AG10803 (cell line): ENCODE measurements at places on chromosomes 12 and 14.

GRCh38 chr12:96907671-96908422 lies 790 bp downstream of the NEDD1 start:
- DNase-seq = peak; percentile 26

- DNase-seq = no peak
Measured at GRCh38 chr12:108441549-108441948, 73.5 kb upstream of the FICD start.

- DNase-seq = no peak
Measured at GRCh38 chr14:55085060-55085660, 33.7 kb downstream of the MAPK1IP1L start.

DNA sequence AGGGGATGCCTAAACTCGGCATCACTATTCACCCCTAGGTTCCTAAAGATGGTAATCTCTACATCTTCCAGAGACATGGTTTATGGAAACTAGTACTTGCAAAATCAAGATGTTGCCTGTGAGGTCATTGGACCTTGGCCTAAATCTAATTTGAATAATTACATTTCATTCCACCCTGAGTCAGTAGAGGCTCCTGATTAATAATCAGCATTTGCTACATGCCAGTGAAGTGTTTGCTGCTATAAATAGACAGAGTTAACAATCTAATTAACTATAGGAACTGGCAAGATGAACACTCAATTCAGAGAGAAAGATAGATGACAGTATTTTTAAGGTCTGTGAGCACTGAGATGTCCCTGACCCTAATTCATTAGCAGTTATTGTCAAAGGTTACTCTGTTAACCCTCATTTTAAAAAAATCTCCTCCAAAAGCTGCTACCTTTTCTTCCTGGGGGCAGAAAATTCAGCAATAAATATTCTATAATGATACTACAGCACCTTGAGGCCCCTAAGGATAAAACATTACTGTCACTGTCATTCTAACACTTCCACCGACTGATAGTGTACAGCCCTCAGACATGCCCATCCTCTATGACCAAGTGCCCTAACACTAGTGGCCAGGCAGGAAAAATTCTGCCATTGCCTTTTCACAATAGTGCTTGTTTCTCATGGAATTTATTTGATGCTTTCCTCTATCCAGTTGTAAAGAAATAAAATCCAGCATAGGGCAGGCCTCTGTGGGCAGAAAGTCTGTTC lies 65.7 kb upstream of the CCDC196 start:
- DNase-seq = no peak

DNA sequence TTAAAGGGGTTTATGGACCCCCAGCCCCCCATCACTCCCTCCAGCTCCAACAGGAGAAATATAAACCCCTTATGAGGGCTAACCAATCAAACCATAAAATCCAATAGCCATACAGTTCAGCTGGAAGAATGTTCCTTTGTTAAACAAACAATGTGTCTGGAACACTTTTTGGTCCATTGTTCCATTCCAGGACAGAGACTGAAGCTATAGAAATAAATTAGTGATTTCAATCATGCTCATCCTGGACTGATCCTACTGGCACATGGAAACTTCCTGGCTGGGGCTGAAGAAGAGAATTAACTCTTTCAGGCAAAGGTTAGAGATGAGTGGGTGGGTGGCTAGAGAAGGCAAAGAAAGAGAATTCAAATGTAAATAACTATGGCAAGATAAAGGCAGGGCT lies 63.4 kb downstream of the ANO2 start:
- DNase-seq = no peak

- no peak for DNase-seq
Measured at GRCh38 chr12:132429946-132430643, 59.9 kb upstream of the FBRSL1 start.

- peak; percentile 66 for DNase-seq
Measured at GRCh38 chr14:61033054-61033453, 52.0 kb downstream of the SLC38A6 start.

DNA sequence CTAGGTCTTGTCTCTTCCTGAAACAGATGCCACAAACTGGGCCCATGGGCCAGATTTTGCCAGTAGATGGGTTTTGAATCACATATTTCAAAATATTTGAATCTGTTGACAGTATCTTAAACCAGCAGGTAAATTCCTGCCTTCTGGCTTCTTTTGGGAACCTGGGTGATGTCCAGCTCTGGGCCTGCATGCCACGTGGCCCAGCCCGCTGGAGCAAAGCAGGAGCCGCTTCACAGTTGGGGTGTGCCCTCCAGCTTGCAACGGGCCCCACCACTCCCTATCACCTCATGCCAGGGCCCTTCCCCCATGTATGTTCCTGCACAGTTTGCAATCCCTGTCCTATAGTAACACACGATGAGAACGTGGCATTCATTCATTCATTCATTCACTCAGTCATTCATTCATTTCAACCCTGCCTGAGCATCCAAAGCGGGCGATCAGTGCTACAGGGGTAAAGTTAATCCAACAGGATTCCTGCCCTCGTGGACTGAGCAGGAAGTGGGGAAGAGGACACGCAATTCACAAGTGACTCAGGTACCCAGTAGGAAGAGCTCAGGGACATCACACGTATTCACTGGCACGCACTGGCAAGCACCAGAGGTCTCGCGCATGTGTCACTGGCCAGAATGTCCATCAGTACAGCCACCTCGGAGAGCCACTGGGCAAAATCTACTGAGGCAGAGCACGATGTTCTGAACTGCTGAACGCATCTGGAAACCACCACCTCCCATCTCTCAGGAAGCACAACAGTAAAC lies 27.8 kb downstream of the SCARB1 start:
- DNase-seq = no peak

DNA sequence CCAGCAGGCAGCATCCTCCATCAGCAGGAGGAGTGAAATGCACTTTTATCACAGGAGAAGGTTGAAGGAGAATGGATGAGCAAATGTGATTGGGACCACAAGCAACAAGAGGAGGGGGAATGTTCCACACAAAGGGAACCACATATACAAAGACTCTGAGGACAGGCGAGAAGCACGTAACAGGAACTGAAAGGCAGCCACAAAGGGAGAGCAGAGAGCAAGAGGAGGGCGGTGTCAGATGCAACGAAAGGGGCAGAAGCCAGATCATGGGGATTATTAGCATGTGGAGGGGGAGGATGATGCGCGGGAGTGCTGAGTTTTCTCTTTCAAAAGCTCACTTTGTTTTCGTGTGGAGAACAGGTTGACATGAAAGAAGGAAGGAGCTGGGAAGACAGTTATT lies 241.1 kb downstream of the SPTSSA start:
- DNase-seq = no peak

DNA sequence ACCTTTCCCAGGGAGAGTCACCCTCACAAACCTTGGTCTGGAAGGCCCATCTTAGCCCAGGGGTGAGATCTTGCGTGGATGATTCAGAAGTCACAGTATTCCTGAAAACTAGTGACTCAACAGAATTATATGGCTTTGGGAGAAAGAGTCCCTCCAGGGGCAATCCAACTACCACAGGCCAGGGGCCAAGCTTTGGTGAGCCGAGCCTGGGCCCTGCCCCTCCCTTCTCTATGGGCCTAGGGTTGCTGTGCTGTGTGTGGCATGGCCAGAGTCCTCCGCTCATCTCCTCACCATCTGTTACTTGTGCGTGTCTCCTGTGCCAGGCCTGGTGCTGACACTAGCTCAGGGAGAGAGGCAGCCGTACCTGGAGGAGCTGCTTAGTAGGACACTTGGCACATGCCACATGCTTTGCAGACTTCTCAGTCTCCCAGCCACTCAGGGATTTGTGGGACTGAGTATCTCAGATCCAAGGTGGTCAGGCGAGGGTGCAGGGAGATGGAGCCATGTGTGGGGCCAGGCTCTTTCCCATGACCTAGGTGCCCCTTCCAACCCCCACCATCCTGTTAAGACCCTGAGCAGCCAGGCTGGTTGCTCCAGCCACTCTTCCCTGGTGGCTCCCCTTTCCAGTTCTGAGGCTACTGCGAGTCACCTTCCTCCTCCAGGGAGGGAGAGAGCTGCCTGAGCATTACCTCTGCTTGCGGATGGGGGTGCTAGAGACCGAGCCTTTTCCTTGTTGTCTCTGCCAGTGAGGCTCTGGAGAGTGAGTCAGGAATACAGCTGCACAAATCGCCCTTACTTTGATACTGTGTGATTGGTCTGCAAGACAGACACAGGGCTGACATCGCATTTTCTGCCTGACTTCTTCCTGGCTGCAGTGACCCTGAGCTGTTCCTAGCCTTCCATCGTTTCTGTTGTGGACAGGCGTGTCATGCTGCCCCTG lies 94.1 kb downstream of the SLC25A47 start:
- peak; percentile 88 for DNase-seq

GRCh38 chr14:88505621-88506020 lies 49.2 kb downstream of the PTPN21 start:
- no peak for DNase-seq

GRCh38 chr14:105150368-105151083 lies 18.1 kb downstream of the JAG2 start:
- no peak for DNase-seq
